ENCODE measurements at places on chromosomes 5 and 9. TPM values are rescaled to one million over a fixed set of nuclear protein-coding genes. Genes with fewer than 3 reads are reported as not detected.

DNA sequence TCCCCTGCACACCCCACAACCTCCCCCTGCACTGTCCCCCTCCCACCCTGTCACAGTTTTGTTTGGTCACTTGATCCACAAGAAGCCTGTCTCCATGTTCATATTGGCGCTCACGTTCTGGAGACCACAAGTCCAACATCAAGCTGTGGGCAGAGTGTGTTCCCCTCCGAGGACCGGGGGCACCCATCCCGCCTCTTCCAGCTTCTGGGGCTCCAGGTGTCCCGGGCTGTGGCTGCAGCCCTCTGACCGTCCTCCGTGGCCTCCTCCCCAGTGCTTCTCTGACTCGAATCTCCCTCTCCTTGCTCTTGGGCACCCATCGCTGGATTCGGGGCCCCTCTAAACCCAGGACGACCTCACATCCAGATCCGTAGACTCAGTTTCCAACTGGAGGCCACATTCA lies 49.2 kb downstream of the PLEKHG4B start:
- DNase-seq, result no peak

GRCh38 chr9:132192728-132193127 lies 30.9 kb downstream of the NTNG2 start:
- DNase-seq, result peak; percentile 82

DNA sequence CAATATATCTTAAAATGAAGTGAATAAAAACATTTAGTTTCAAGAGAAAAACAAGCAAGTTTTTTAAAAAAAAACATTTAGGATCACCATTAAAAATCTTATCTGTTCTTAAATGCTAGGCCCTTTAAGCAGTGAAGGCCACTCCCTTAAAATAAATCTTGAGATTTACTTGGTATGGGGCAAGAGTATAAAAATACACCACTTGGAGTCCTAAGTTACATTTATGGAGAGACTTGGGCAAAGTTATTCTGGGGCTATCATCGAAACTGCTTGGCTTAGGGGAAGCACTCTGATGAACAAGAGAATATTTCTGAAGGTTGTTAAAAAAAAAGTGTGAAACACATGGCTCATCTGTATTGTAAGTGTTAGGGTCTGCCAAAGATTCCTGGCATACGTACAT lies 97.4 kb downstream of the NR3C1 start:
- no peak for DNase-seq

DNA sequence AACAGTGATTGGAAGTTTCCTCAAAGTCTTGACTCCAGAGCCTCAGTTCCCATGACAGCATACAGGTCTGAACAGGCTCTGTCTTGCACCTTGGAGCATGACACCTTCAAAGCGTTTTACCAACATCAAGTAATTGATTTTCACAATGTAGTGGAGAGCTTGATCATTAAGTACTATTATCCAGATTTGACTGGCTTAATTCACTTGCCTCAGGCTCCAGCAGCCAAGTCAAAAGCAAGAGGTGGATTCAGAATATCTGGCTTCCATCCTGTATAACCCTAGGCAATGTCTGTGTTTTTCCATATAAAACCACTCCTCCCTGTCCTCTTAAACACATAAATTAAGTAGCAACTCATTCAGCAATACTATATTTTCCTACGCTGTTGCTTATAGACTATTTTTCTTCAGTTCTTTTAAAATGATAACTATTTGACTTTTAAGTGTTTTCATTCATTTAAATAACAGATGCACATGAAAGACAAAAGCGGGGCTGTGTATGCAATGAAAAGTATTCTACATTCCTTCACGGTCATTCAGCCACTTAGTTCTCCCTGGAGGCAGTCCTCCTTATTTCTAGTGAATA lies 150.8 kb upstream of the RANBP3L start:
- DNase-seq, result no peak

GRCh38 chr9:37995348-37995737 lies 73.7 kb downstream of the SHB start:
- no peak for DNase-seq

Gene CCL27
- total RNA-seq, result not detected

Gene SHOC1
- total RNA-seq, result not detected

- no peak for DNase-seq
Observed at GRCh38 chr5:30505014-30505886, 688.2 kb upstream of the CDH6 start.

Gene TAF11L5
- total RNA-seq, result 1.9 TPM

DNA sequence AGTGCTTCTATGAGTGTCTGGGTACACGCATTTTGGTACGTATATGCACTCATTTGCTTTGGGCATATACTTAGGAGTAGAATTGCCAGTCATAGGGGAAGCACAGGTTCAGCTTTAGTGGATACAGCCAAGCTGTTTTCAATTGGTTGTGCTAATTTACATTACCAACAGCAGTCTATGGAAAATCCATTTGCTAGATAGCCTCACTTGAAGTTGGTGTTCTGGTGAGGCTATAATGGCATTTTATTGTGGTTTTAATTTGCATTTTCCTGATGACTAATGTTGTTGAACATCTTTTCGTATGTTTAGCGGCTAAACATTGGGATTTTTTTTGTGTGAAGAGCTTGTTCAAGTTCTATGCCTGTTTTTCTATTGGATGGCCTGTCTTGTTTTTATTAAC lies 76.8 kb upstream of the ANKH start:
- no peak for DNase-seq

GRCh38 chr5:123700624-123701287 lies 188.8 kb downstream of the CSNK1G3 start:
- no peak for DNase-seq

All from dorsolateral prefrontal cortex (tissue), 122 donors.